ENCODE measurements at places on chromosomes 6 and 20. TPM values are rescaled to one million over a fixed set of nuclear protein-coding genes. Genes with fewer than 3 reads are reported as not detected.
A peak's percentile ranks its signal among the peaks of the same experiment; 100 is the strongest.

DNA sequence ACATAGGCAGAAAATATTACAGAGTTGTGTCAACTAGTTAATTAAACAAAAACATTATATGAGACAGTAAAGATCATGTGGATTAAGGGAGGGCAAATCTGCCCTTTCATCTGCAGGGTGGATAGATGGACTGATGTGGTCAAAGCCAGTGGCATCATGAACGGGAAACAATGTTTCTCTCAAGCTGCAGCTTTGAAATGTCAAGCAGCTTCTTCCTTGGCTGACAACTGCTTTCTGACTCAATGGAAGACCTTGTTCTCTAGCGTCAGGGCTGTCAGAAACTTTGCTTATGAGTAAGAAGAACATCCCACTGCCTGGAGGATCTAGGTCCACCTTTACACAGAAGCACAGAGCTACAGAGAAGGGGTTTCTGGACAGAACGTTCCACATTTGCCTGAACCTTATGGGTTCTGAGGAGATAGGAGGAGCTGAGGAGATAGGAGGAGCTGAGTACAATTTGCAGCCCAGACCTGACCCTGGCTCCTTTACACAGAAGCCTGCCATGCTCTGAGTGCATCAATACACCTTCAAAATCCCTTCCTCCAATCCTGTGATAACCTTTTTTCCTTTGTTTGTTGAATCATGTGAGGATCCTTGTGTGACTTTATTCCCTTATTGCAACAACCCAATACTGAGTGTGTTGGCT is 6.1 kb downstream of the CST5 start:
- peaks cover 5% of the 10 kb centered on the region for H3K27me3 ChIP-seq
- H3K4me3 ChIP-seq, result no peak overlapping the region
- no peaks in the 10 kb centered on the region for H3K4me1 ChIP-seq
- no peak for DNase-seq

DNA sequence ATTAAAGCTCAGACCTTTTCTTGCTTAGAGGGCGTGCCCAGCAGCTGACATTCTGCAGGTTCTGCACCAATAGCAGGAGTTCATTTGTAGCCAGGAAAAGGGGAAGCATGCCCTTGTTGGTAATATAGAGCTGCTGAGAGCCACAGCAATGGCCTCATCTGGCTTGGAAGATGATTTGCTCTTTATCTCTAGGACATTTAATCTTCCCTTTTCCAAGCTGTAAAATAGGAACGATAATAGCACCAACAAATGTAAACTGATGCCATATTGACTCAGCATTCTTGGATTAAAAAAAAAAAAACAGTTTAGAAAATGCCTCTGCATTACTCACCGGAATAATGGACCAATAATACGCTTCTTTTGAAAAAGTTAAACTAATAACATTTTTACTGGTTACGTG is 93.4 kb upstream of the SLC2A12 start:
- H3K36me3 ChIP-seq, result no peaks in the 10 kb centered on the region
- H3K4me1 ChIP-seq, result no peaks in the 10 kb centered on the region
- peak; percentile 17 for DNase-seq
- no peaks in the 10 kb centered on the region for H3K27me3 ChIP-seq
- no peak overlapping the region for H3K4me3 ChIP-seq

- no peaks in the 10 kb centered on the region for H3K36me3 ChIP-seq
- DNase-seq, result no peak
- no peaks in the 10 kb centered on the region for H3K27me3 ChIP-seq
- no peak overlapping the region for H3K27ac ChIP-seq
Measured at GRCh38 chr6:26071135-26071534, 16.1 kb upstream of the HFE start.

DNA sequence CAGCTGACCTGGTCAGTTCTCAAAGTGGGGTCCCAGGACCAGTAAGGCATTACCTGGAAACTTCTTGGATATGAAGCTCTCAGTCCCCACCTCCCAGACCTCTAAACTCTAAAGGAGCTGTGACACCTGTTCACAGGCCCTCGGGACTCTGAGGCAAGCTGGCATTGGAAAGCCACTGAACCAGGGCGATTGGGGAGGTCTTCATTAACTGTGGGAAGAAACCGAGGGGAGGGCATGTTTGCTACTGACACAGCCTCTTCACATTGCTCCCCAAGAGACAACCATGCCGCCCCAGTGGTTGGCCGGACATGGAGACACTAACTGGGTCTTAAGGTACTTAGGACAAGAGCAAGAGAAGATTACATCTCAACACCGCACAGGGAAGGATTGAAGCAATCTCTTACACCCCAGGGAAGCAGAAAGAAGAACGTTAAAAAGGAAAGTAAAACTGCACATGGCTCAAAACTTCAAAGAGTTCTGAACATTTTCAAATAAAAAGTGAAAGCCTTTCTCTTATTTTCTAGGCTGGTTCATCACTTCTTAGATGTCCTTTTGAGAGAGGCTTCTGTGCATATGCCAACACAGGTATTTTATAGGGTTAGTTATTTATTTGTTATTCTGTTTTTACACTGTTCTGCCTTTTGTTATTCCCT is 210.0 kb upstream of the CST7 start:
- no peak overlapping the region for H3K27ac ChIP-seq
- no peak for DNase-seq
- H3K27me3 ChIP-seq, result no peaks in the 10 kb centered on the region
- H3K4me1 ChIP-seq, result no peaks in the 10 kb centered on the region
- H3K4me3 ChIP-seq, result no peak overlapping the region

GRCh38 chr20:21017528-21018085 is 88.6 kb downstream of the LINC00237 start:
- no peaks in the 10 kb centered on the region for H3K4me1 ChIP-seq
- no peak overlapping the region for H3K27ac ChIP-seq
- DNase-seq, result no peak
- no peaks in the 10 kb centered on the region for H3K36me3 ChIP-seq
- no peak overlapping the region for H3K4me3 ChIP-seq

GRCh38 chr6:129732034-129732433 is 22.1 kb upstream of the ARHGAP18 start:
- no peaks in the 10 kb centered on the region for H3K27me3 ChIP-seq
- no peak overlapping the region for H3K4me3 ChIP-seq
- H3K4me1 ChIP-seq, result no peaks in the 10 kb centered on the region

- no peak for DNase-seq
- no peaks in the 10 kb centered on the region for H3K27me3 ChIP-seq
- H3K4me1 ChIP-seq, result peaks cover 3% of the 10 kb centered on the region
- no peak overlapping the region for H3K27ac ChIP-seq
- H3K36me3 ChIP-seq, result no peaks in the 10 kb centered on the region
- no peak overlapping the region for H3K4me3 ChIP-seq
Measured at GRCh38 chr6:40714576-40715564, 127.7 kb upstream of the LRFN2 start.

DNA sequence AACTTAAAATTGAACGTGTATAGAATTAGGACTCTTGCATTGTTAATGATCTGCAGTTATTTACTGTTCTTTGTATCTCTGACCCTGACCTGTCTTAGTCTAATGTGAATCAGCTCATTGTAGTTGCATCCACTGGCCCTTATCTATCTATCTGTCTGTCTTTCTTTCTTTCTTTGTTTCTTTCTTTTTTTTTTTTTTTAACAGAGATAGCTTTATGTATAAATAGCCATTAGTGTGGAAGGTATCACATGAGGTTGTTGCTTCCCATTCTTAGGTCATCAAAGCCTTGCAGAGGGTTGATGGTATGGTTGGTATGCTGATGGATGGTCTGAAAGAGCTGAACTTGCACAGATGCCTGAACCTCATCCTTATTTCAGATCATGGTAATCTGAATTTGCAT is 59.9 kb downstream of the ENPP1 start:
- H3K27ac ChIP-seq, result no peak overlapping the region
- no peaks in the 10 kb centered on the region for H3K27me3 ChIP-seq
- no peak for DNase-seq
- no peaks in the 10 kb centered on the region for H3K36me3 ChIP-seq
- H3K4me3 ChIP-seq, result no peak overlapping the region

- no peak for DNase-seq
- no peaks in the 10 kb centered on the region for H3K4me1 ChIP-seq
- H3K27ac ChIP-seq, result no peak overlapping the region
- no peaks in the 10 kb centered on the region for H3K36me3 ChIP-seq
Measured at GRCh38 chr20:51182571-51182970, 159.7 kb upstream of the KCNG1 start.

DNA sequence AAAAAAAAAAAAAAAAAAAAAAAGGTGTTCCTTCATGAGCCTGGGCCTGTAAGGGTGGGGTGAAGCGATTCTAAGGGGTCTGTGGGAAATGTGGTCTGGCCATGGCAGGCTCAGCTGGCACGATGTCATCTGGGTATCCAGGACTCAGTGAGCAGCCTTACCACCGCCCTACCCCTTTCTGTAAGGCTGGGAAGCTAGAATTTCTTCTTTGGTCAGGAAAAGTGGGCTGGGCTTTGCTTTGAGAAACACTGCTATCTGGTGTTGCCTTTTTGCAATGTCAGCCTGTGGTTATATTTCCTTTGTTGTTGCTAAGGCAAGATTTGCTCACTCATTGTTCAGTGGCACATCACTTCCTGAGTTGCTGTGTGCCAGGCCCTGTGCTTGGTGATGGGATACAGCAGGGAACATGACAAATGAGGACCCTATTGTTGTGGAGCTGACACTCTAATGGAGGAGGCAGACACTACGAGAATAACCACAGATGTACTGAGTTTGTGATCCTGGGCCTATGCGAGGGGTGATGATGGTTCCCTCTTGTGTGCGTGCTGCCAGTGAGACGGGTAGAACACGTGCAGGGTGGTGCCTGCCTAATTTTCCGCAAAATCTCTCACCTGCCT is 45.9 kb upstream of the ZNFX1 start:
- H3K4me1 ChIP-seq, result no peaks in the 10 kb centered on the region
- H3K27me3 ChIP-seq, result peaks cover 11% of the 10 kb centered on the region
- no peak overlapping the region for H3K4me3 ChIP-seq

DNA sequence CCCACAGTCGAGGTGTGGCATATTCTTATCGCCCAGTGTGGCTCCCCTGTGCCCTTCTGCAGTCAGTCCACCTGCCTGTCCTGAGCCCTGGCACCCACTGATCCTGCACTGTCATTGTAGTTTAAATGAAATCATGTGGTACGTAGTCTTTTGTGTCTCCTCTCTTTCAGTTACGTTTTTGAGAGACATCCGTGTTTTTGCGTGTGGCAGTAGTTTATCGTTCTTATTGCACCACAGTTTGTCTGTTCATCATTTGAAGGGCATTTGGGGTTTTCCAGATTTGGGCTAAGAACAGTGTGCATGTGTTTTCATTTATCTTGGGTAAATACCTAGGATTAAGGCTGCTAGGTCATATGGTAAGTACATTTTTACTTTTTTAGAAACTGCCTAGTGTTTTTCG is 49.3 kb downstream of the SPATA2 start:
- H3K27ac ChIP-seq, result no peak overlapping the region
- H3K4me1 ChIP-seq, result no peaks in the 10 kb centered on the region
- no peaks in the 10 kb centered on the region for H3K36me3 ChIP-seq
- no peak overlapping the region for H3K4me3 ChIP-seq
- no peak for DNase-seq

DNA sequence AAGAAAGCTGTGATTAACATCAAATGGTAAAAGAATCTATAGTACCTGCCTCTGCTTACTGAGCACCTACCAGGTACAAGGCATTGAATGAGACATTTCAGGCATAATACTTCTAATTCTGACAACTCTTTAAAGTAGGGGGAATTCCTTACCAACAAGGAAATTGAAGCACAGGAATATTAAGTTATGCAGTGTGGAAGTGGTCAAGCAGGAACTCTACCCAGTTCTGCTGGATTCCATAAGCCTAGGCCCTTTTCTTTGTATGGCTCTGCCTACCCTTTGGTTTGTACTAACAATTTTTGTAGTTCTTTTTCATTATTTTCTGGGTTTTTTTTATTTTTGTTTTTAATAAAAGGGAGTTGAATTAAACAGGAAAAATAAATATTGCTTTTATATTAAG is 114.5 kb downstream of the MAP3K5 start:
- DNase-seq, result no peak
- no peak overlapping the region for H3K27ac ChIP-seq
- H3K4me3 ChIP-seq, result no peak overlapping the region
- H3K27me3 ChIP-seq, result no peaks in the 10 kb centered on the region

- no peaks in the 10 kb centered on the region for H3K36me3 ChIP-seq
- H3K27me3 ChIP-seq, result no peaks in the 10 kb centered on the region
- H3K4me1 ChIP-seq, result no peaks in the 10 kb centered on the region
- H3K4me3 ChIP-seq, result no peak overlapping the region
- no peak overlapping the region for H3K27ac ChIP-seq
Measured at GRCh38 chr6:162150295-162150694, 577.3 kb downstream of the PRKN start.

GRCh38 chr20:43459022-43459942 is 1.6 kb downstream of the SRSF6 start:
- H3K4me1 ChIP-seq, result peaks cover 42% of the 10 kb centered on the region
- no peaks in the 10 kb centered on the region for H3K27me3 ChIP-seq
- peak overlapping the region; percentile 92 for H3K4me3 ChIP-seq
- no peak for DNase-seq
- no peaks in the 10 kb centered on the region for H3K36me3 ChIP-seq

DNA sequence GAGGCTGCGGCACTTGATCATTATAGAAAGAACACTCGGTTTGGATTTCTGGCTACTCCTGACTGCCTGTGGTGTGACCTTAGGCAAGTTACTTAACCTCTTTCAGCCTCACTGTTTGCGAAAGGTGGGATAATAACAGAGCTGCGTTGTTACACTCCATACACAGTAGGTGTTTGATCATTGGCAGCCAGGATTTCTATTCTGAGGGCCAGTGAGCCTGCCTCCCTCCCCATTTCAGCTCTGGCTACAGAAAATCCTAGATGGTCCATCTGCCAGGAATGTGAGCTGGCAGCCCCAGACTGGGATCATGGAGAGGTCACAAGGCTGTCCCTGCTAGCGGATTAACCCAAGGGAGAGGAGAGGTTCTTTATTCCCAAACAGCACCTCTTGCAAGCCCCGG is 2.7 kb downstream of the KCNB1 start:
- no peak overlapping the region for H3K4me3 ChIP-seq
- no peak for DNase-seq
- H3K27me3 ChIP-seq, result peaks cover 6% of the 10 kb centered on the region

GRCh38 chr6:70629929-70630328 is 37.8 kb upstream of the SMAP1 start:
- H3K27me3 ChIP-seq, result no peaks in the 10 kb centered on the region
- no peak overlapping the region for H3K27ac ChIP-seq
- no peak overlapping the region for H3K4me3 ChIP-seq
- DNase-seq, result no peak

Gene TMEM242
- total RNA-seq, result 15.5 TPM

Gene PRICKLE4
- 0.78 TPM for total RNA-seq

Gene ZNF334
- 10.5 TPM for total RNA-seq

Gene TFEB
- total RNA-seq, result 22.3 TPM

Gene CLVS2
- total RNA-seq, result 0.08 TPM

Gene BTN2A1
- 17.5 TPM for total RNA-seq

Gene GPR6
- not detected for total RNA-seq

Gene CRIP3
- not detected for total RNA-seq

Gene ME1
- 59.5 TPM for total RNA-seq

Gene RNF182
- 0.61 TPM for total RNA-seq

Gene ECT2L
- total RNA-seq, result 0.24 TPM

Gene SPATA2
- 7.7 TPM for total RNA-seq
